HCT116 (cell line): ENCODE measurements at places on chromosomes 13 and 19. TPM values are rescaled to one million over a fixed set of nuclear protein-coding genes. Genes with fewer than 3 reads are reported as not detected.

- DNase-seq = peak; percentile 6
Measured at GRCh38 chr19:328025-328505, 16.5 kb downstream of the MIER2 start.

GRCh38 chr19:17977021-17977420 lies 10.1 kb downstream of the KCNN1 start:
- no peak for DNase-seq

DNA sequence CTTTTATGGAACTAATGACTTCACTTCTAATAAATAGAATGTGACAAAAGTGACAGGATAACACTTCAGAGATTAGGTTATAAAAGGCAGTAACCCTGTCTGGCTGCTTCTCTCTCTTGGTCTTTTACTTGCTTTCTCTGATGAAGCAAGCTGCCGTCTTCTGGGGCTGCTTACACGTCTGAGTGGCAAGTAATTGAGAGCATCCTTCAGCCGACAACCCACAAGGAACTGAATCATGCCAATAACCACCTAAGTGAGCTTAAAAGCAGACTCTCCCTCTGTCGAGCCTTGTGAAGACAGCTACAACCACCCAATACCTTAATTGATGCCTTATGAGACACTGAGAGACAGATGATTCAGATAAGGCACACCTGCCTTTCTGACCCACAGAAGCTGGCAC lies 1091.2 kb downstream of the SLITRK1 start:
- DNase-seq = no peak

DNA sequence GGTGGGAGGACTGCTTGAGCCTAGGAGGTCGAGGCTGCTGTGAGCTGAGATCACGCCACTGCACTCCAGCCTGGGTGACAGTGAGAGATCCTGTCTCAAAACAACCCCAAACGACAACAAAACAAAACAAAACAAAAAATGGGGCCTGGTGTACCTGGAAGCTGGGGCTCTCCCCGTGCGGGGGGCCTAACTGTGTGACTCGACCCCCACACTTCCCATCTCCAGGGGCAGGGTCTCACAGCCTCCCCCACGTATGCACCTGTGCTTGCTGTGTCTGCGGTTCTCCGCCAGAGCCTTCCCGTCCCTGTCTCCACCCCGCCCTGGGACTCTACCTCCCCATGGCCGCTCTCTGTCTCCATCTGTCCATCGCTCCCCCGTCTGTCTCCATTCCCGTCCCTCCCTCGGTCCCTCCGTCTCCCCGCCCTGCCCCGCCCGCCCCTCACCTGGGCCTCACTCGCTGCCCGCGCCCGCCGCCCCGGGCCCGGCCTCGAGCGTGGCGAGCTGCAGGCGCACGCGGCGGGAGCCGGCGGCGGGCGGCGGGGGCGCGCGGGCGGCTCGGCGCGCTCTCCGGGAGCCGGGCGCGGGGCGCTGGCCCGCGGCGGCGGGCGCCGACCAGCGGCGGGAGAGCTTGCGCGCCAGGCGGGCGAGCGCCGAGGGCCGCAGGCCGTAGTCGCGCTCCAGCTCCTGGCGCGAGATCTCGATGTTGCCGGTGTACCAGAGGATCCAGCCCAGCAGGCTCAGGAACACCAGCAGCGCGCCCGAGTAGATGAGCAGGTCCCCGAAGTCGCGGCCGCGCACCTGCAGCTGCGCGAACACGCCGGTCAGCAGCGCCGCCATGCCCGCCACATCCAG lies 587 bp downstream of the TMEM238 start:
- DNase-seq = no peak

DNA sequence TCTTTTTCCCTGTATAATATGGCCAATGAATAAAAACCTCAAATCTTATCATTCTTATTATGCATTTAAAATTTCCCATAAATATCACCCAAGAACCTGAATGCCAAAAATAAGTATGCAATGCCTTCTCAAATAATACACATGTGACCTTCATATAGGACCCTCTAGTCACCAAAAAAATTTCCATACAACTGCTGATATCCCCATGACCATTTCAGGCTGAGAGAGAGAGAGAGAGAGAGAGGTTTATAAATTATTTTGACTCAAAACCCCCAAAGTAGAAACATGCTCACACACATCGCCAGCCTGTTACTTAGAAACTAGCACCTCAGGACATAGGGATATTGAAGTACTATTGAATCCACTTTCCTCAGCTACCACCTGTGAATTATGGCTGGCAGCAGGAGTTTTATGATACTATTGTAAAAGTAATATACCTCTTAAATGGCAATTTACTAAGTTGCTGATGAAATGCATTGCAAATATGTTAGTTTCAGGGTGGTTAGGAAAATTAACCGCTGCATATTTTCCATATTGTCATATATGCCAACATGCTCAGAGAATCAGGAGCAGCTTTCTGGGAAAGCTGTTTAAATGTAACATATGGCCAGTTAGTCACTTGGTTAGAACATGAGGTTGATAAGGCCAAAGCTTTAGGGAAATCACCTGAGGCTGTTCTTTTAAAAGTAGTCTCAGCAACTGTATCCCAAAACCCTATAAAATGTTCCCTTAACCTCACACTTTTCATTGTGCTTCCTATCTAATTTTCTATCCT lies 230.8 kb downstream of the DCT start:
- no peak for DNase-seq

GRCh38 chr13:95660981-95661581 lies 15.9 kb upstream of the DNAJC3 start:
- DNase-seq = peak; percentile 28

DNA sequence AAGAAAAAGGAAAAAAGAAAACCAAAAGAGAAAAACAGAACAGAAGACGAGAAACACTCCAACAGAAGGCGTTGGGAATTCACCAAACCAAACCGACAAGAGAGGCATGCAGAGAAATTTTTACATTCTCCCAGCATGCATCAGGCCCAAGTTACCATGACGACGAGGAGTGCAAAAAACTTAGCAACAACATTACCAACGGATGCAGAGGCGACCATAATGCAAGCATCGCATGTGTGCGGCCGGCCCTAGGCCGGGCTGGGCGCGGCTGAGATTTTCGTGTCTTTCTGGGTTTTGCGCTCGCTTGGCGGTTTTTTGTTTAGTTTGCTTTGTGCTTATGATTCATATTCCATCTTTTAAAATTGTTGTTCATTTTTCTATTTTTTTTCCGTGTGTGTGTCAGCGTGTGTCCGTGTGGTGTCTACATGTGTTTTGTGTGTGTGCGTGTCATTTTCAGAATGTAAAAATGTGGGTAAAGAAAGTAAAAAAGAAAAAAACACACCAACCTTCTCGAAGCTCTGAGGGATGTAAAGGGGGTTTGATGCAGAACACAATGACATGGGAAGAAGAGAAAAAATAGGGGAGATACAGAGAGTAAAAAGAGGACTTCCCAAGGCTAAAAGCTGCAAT lies 84.9 kb downstream of the PTPRS start:
- DNase-seq = no peak

DNA sequence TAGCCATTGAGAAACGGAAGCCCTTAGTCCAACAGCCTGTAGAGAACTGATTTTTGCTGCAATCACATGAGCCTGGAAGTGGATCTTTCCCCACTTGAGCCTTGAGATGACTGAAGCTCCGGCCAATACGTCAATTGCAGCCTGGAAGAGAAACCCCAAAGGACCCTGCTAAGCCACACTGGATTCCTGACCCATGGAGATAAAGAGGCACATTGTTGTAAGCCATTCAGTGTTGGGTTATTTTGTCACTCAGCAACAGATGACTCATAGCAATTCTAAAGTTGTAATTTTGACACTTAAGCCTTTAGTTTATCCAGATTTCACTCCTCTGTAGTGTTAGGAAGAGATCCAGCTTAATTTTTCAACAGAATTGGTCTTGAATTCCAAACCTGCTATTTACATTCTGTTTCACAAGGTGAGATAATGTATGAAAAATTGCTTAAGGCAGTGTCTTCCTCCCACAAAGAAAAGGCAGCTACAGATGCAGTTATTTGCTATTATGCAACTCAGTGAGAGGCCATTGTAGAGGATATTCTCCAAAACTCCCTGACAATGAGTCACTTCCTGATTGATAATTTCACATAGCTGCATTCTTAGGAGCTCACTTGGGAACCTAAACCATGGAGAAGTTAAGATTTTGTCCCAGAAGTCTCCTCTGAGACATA lies 59.4 kb upstream of the TSHZ3 start:
- no peak for DNase-seq

GRCh38 chr13:36512771-36513170 lies 80.5 kb downstream of the CCNA1 start:
- no peak for DNase-seq

DNA sequence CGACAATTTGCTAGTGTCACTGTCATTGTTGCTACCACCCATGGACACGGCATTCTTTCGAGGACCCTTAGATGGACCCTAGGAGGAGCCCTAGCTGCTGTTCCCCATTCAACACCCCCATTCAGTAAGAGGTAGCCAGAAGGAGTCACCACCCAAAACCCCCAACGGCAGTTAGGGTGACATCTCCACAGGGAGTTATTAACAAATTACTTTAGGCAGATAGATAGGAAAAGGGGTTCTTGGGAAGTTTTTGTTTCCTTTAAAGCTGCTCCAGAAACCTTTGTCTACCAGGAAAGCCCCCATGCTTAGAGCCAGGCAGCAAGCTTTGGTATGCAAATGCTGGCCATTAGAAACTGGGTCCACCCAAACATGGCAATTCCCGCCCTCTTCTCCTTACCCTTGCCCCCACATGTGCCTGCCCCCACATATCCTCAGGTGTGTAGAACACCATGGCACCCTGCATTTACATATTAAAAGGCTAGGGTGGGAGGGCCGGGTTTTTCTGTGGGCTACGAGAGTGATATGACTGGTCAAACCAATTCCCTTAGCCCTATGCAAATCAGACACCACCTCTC lies 190.9 kb downstream of the SLITRK6 start:
- no peak for DNase-seq

GRCh38 chr13:97215325-97215724 lies 6.8 kb upstream of the MBNL2 start:
- DNase-seq = no peak

DNA sequence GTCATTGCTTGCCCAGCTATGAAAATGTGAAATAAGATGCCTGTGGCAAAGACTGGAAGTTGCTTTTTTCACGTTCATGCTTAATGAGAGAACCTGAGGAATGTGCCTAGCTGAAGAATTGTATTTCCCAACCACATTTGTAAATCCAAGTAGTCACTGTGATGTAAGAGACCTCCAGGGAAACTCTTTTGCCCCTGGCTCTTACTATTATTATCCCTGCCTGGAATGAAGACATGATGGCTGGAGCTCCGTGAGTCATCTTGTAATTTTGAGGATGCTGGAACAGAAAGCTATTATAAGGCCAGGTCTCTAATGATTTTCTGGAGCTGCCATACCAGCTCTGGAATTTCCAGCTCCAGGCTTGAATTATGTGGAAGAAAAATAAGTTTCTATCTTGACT lies 894.3 kb downstream of the DIAPH3 start:
- DNase-seq = no peak

GRCh38 chr13:30133554-30133912 lies 173.8 kb downstream of the KATNAL1 start:
- no peak for DNase-seq

- DNase-seq = no peak
Measured at GRCh38 chr13:109114991-109115390, 485.6 kb downstream of the MYO16 start.

GRCh38 chr13:36917311-36917710 lies 2.7 kb downstream of the SMAD9 start:
- no peak for DNase-seq

DNA sequence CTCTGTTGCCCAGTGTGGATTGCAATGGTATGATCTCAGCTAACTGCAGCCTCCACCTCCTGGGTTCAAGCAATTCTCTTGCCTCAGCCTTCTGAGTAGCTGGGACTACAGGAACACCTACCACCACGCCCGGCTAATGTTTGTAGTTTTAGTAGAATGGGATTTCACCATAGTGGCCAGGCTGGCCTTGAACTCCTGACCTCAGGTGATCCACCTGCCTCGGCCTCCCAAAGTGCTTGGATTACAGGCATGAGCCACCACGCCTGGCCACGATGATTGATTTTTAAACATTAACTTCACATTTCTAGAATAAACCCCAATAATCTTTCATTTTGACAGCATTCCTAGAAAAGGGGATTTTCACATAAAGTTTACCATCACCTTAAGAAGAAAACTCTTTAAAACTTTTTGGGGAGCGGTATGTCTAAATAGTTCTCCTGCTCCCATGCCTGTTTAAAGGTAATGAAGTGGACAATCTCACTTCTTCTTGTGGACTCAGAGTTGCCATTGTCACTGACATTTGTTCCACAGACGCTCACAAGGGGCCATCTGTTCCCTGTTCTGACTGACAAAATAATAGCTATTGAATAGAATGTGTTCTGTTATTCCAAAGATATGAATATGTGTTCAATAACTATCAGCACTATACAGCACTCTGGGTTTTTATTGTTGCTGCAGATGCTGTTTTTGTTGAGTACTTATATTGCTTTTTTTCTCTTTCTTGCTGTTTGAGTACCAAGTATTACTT lies 66.1 kb upstream of the C1QTNF9B start:
- no peak for DNase-seq

GRCh38 chr19:8041531-8041931 lies 11.0 kb upstream of the CCL25 start:
- DNase-seq = no peak

DNA sequence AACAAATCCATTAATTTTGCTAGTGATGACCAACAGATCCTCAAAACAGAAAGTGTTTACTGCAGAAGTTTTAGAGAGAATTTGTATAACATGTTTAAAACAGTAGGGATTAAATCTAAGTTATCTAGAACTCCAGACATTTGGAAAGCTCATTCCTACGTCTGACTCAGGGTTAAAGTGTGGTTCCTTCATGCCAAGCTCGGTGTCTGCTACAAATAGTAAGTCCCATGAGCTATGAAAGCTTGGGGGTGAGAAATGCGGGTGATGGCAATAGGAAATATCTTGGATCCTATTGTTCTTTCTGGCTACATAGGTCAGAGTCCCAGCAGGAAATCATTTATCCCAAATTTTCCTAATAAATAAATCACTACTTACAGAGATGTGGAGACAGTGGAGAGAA lies 867.1 kb downstream of the UQCRFS1 start:
- DNase-seq = no peak

- DNase-seq = no peak
Measured at GRCh38 chr13:114161028-114161556, 18.0 kb upstream of the CFAP97D2 start.

Gene SLC10A2
- total RNA-seq = not detected

Gene NUCB1
- total RNA-seq = 88.8 TPM

Gene ZNF560
- not detected for total RNA-seq

Gene ATXN8OS
- total RNA-seq = not detected

Gene TBXA2R
- 2.3 TPM for total RNA-seq

Gene OSCAR
- total RNA-seq = 0.59 TPM

Gene GSX1
- not detected for total RNA-seq

Gene MPHOSPH8
- total RNA-seq = 21.5 TPM

Gene NR1H2
- total RNA-seq = 40.3 TPM

Gene ATP5F1D
- 428 TPM for total RNA-seq
